ENCODE measurements at places on chromosomes 4 and X. TPM values are rescaled to one million over a fixed set of nuclear protein-coding genes. Genes with fewer than 3 reads are reported as not detected.

DNA sequence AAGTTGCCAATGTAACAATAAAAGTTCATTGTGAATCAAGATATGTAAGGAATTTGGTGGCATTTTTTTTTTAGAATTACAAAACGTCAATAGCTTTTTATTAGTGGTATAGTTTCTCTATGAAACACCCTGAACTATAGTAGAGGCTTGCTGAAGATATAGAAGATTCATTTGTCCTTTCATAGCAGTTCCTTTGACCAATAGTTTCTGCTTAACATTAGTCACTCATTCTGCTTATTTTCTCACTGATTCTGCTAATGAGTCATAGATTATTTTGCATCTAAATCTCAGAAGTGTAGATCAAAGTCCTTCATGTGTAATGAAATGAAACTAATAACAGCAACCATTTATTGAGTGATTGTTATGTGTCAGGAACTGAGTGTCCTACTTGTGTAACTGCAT is 205.0 kb upstream of the TET2 start:
- H3K4me3 ChIP-seq, result no peak overlapping the region
- H3K27me3 ChIP-seq, result no peaks in the 10 kb centered on the region
- no peaks in the 10 kb centered on the region for H3K4me1 ChIP-seq
- H3K36me3 ChIP-seq, result no peaks in the 10 kb centered on the region
- DNase-seq, result no peak

DNA sequence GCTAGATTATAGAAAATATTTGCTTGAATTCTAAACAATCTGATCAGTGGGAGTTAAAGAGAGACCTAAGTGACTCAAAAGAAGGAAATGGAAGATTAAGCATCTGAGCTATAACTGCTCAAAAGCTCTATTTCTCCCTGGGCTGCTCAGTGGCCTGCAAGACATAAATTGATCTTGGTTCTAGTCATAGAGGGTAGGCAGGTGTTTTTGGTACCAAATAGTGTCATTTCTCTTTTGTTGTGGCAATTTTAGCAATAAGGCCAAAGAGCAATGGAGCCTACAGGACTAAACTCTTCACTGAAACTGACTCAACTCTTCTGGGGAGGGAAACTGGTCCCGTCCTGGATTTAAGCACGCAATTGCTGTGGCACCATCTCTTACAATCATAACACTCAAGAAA is 33.9 kb upstream of the BMP2K start:
- H3K36me3 ChIP-seq, result no peaks in the 10 kb centered on the region
- no peaks in the 10 kb centered on the region for H3K4me1 ChIP-seq
- H3K4me3 ChIP-seq, result no peak overlapping the region
- H3K27ac ChIP-seq, result no peak overlapping the region
- no peak for DNase-seq

DNA sequence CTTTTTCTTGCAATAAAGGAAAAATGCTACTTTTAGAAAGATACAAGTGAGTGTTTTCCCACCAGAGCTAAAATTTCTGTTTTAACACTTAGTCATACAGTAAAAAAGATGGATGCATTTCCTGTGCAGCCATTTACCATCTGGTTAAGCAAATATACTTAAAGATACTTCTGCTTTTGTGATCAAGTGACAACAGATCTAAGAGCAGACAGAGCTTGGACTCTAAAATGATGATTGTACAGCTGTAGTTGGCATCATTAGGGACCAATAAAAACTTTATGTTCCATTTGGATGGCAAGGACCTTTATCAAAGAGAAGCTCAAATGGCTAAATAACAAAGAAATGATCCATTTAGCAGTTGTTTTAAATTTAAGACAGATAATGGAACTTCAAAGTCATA is 270.8 kb downstream of the FSTL5 start:
- DNase-seq, result no peak
- H3K4me3 ChIP-seq, result no peak overlapping the region
- no peaks in the 10 kb centered on the region for H3K27me3 ChIP-seq
- H3K4me1 ChIP-seq, result peaks cover 7% of the 10 kb centered on the region
- H3K36me3 ChIP-seq, result peaks cover 6% of the 10 kb centered on the region

DNA sequence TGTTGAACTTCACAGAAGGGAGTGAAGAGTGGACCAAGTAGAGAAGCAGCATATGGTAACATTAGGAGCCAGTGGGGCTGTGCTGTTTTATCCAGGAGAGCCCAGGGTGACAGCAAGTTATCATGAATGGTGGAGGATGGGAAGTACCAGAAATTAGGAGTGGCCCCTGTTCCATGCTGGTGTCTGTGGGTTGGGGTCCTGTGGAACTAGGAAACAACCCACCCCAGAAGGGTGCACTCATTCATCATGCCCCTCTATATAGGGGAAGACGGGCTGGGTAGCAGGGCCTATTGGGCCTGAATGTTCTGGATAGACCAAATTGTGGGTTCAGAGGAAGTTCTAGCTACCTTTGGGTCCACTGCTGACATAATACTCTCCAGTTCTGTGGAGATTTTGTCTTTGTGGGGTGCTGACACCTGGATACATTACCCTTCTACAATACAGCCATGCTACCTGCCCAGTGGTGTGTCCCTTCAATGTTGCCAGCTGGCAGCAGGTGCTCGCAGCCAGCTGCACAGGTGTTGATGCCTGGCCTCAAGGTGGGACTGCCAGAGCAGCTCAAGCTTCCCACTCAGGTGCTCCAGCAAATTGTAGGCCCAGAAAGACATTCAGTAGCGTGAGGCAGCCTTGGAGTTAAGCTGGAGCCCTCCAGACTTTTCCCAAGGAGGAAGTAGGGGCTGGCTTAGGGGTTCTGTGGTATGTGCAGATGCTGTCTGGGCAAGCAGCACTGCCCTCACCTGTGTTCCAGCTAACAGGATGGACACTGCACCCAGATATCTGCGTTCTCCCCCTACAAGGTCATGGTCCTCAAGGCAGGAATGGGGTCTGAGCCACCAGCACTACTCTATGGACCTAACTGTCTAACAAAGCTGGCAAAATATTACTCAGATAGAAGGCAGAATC is 106.5 kb downstream of the NHSL2 start:
- H3K27me3 ChIP-seq, result peaks cover 96% of the 10 kb centered on the region
- H3K4me1 ChIP-seq, result no peaks in the 10 kb centered on the region
- no peak overlapping the region for H3K4me3 ChIP-seq
- no peaks in the 10 kb centered on the region for H3K36me3 ChIP-seq
- no peak overlapping the region for H3K27ac ChIP-seq

- peaks cover 37% of the 10 kb centered on the region for H3K4me1 ChIP-seq
- DNase-seq, result peak; percentile 23
- H3K27ac ChIP-seq, result peak overlapping the region; percentile 83
- H3K27me3 ChIP-seq, result no peaks in the 10 kb centered on the region
These were observed 43.8 kb downstream of the ADGRA3 start for GRCh38 chr4:22471999-22472461.

The SOWAHD gene
- not detected for total RNA-seq

DNA sequence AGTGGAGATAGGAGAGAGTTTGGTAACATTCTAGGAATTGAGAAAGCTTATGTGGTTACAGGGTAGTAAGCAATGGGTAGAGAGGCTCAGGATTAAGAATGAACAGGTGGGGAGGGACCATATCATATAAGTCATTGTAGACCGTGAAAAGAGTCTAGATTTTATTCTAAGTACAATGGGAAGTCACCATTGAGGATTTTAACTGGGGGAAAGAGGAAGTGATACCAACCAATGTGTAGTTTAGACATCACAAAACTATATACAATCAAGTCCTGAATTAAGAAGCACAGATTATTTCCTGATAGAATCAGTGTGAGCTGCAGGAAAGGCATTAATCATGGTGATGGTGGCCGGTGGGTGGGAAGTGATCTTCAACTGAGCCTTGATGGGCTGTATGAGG is 178.3 kb upstream of the ZIC3 start:
- no peaks in the 10 kb centered on the region for H3K27me3 ChIP-seq
- DNase-seq, result no peak
- H3K4me3 ChIP-seq, result no peak overlapping the region

DNA sequence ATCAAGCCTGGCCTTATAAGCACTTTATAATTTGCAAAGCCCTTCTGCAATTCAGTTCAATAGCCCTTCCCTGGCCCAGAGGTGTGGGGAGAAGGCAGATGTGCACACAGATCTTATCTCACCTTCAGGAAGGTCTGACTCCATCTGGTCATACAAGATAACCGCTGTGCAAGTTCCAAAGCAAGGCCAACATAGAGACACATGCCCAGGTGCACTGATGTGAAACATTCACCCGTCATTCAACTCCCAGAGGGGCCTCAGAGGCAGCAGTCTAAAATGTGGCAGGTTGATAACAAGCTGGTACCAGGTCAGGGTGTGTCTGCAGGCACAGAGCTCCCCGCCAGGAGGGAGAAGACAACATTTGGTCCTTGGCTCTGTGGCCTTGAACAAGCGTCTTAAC is 10.9 kb upstream of the WFS1 start:
- no peaks in the 10 kb centered on the region for H3K4me1 ChIP-seq
- no peak overlapping the region for H3K4me3 ChIP-seq
- H3K27me3 ChIP-seq, result no peaks in the 10 kb centered on the region
- H3K36me3 ChIP-seq, result no peaks in the 10 kb centered on the region

GRCh38 chrX:155000841-155001240 is 21.7 kb downstream of the F8 start:
- no peak overlapping the region for H3K27ac ChIP-seq
- DNase-seq, result no peak
- H3K36me3 ChIP-seq, result no peaks in the 10 kb centered on the region

GRCh38 chr4:138562544-138562991 is 320.4 kb upstream of the SLC7A11 start:
- H3K27ac ChIP-seq, result no peak overlapping the region
- H3K4me1 ChIP-seq, result no peaks in the 10 kb centered on the region
- no peak overlapping the region for H3K4me3 ChIP-seq

The HS6ST2 gene
- 23.9 TPM for total RNA-seq

DNA sequence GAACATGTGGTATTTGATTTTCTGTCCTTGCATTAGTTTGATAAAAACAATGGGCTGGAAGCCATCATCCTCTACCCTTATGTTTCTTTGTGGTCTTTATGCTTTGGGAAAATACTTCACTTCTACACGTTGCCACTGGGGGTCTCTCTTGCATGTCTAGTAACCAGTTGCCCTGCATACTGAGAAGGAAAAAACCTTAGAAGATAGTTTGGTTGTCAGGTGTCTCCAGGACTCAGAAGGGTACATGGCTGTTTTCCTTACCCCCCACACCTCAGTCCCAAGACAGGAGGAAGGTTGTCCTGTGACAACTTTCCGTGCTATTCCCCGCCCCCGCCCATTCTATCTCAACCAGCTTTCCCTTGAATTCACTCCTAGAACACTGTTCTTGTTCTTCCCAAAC is 62.1 kb upstream of the LANCL3 start:
- no peaks in the 10 kb centered on the region for H3K4me1 ChIP-seq
- no peak overlapping the region for H3K4me3 ChIP-seq
- no peaks in the 10 kb centered on the region for H3K36me3 ChIP-seq
- DNase-seq, result peak; percentile 22

- no peaks in the 10 kb centered on the region for H3K27me3 ChIP-seq
- peaks cover 10% of the 10 kb centered on the region for H3K4me1 ChIP-seq
- peaks cover 5% of the 10 kb centered on the region for H3K36me3 ChIP-seq
These were observed at the start of gene PRDM8 for GRCh38 chr4:80196922-80197573. Gene PRDM8 (plus strand): TSS chr4:80197503. CDS start chr4:80200081, 2,578 bp downstream.

DNA sequence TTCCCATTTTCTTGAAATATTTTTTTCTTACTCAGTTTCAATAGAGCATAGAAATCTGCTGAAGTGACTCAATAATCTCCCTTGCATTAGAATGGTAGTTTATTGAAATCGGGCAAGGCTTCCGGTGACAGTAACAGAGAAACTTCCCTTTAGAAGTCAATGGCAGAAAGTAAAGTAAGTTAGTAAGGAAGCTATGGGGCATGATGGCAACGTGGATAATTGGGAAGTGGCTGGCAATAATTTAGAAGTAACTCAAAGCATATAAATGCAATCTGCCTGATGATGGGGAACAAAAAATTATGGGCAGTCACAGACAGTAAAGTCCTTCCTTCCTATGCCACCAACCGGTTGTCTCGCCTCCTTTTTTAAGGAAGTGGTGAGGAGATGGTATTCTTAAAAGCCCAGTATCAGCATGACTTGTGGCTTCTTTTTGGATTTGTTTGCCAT is 7.6 kb downstream of the CYBB start:
- no peaks in the 10 kb centered on the region for H3K4me1 ChIP-seq
- no peak for DNase-seq
- H3K27me3 ChIP-seq, result peaks cover 54% of the 10 kb centered on the region
- H3K27ac ChIP-seq, result no peak overlapping the region
- no peak overlapping the region for H3K4me3 ChIP-seq

The PAGE1 gene
- not detected for total RNA-seq

- no peaks in the 10 kb centered on the region for H3K4me1 ChIP-seq
- H3K4me3 ChIP-seq, result no peak overlapping the region
- no peaks in the 10 kb centered on the region for H3K27me3 ChIP-seq
- no peaks in the 10 kb centered on the region for H3K36me3 ChIP-seq
- no peak for DNase-seq
These were observed 425.1 kb downstream of the GPM6A start for GRCh38 chr4:175386776-175387507.

The GPM6B gene
- 6.9 TPM for total RNA-seq

- no peaks in the 10 kb centered on the region for H3K27me3 ChIP-seq
- DNase-seq, result no peak
These were observed 274.3 kb upstream of the PPARGC1A start for GRCh38 chr4:24164054-24164693.

The PNMA6F gene
- total RNA-seq, result not detected

DNA sequence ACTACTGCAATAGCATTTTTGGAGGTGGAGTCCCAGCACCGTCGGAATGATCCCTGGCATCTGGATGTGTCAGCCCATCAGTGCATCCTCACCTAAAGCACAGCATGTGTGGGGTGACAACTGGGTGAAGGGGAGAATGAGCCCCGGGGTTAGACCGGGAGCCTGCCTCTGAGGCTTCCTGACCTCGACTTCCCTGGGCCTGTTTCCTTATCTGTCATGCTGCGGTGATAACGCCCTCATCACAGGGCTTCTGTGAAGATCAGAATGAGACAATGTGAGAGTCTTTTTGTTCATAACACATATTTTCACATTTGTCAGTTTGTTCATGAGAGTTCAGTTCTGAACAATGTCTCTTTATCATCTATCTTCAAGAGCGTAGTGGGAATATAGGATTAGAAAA is 31.1 kb upstream of the PDLIM3 start:
- H3K4me1 ChIP-seq, result no peaks in the 10 kb centered on the region
- H3K36me3 ChIP-seq, result peaks cover 5% of the 10 kb centered on the region
- DNase-seq, result no peak
- H3K4me3 ChIP-seq, result no peak overlapping the region
- H3K27me3 ChIP-seq, result no peaks in the 10 kb centered on the region
- no peak overlapping the region for H3K27ac ChIP-seq

The RADX gene
- total RNA-seq, result 2.2 TPM

- no peak for DNase-seq
- no peak overlapping the region for H3K4me3 ChIP-seq
- peaks cover 4% of the 10 kb centered on the region for H3K36me3 ChIP-seq
- peaks cover 6% of the 10 kb centered on the region for H3K4me1 ChIP-seq
- no peaks in the 10 kb centered on the region for H3K27me3 ChIP-seq
- H3K27ac ChIP-seq, result no peak overlapping the region
These were observed 345.7 kb upstream of the FAT1 start for GRCh38 chr4:187069398-187069797.

- H3K27me3 ChIP-seq, result no peaks in the 10 kb centered on the region
- no peak for DNase-seq
- H3K4me3 ChIP-seq, result no peak overlapping the region
- no peaks in the 10 kb centered on the region for H3K36me3 ChIP-seq
These were observed 117.0 kb downstream of the DCK start for GRCh38 chr4:71110499-71110898.

The CXCL8 gene
- total RNA-seq, result 36.2 TPM
